ENCODE measurements at places on chromosomes 6 and 20.

GRCh38 chr6:142290851-142291250 lies 11.0 kb upstream of the ADGRG6 start:
- H3K27me3 ChIP-seq: no peaks in the 10 kb centered on the region
- H3K27ac ChIP-seq: no peak overlapping the region
- no peak for DNase-seq
- H3K4me1 ChIP-seq: no peaks in the 10 kb centered on the region
- H3K4me3 ChIP-seq: no peak overlapping the region

- no peak overlapping the region for H3K4me3 ChIP-seq
- DNase-seq: no peak
- no peaks in the 10 kb centered on the region for H3K36me3 ChIP-seq
- no peaks in the 10 kb centered on the region for H3K4me1 ChIP-seq
These were observed 89.7 kb downstream of the TCP11 start for GRCh38 chr6:35051396-35051795.

DNA sequence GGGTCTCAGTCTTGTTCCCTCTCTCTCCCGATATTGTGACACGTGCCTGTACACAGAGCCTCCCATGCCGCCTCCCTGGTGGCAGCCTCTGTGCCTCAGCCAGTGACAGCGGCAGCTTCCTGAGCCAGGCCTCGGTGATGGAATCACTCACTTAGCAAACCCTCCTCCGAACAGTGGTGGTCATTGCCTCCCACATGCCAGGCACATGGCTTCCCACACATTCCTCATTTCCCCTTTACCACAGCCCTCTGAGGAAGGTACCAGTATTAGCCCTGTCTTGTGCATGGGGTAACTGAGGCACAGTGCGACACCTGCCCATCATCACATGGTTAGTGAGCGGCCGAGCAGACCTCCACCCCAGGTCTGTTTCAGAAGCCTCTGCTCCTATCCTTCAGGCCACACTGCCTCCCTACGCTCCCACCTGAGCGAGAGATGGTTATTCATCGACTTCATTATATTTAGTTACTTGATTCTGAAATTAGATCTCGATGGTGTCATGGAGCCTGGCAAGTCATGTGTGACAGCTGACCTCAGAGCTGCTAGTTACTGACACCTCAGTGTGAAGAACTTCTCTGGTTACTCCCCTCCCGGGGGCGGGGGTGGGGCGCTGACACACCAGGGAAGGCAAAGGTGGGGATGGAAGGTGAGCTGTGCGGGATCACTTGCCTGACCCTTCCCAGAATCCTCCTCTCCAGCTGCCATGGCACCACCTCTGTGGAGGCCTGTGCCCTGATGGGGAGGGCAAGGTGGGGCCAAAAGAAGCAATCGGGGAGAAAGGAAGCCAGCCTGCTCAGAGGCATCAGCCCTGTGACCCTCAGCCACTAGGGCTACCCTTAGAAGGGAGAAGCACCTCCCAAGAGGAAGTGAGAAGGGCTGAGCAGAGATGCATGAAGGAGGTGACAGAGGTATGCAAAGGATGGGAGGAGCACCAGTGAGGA lies 17.9 kb downstream of the MDGA1 start:
- DNase-seq: no peak
- H3K36me3 ChIP-seq: no peaks in the 10 kb centered on the region
- no peaks in the 10 kb centered on the region for H3K4me1 ChIP-seq
- H3K27me3 ChIP-seq: no peaks in the 10 kb centered on the region
- no peak overlapping the region for H3K27ac ChIP-seq
- H3K4me3 ChIP-seq: no peak overlapping the region

DNA sequence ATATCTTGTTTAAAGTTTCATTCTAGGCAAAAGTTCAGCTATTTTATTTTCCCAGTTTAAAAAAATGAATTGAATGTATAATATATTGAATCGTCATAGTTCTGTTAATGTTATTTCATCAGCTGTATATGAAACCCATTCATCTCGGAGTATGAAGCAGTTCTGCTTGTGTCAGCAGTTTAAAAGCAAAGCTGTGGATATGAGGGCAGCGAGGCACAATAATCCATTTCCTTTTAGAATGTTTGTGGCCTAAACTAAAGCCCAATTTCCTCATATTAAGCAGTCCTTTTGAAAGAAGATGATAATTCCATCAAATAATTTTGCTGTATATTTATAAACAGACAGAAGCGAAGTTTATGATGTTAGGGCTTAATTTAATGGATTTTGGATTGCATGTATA lies 300.1 kb downstream of the SAMD5 start:
- H3K4me1 ChIP-seq: no peaks in the 10 kb centered on the region
- H3K27me3 ChIP-seq: no peaks in the 10 kb centered on the region
- H3K36me3 ChIP-seq: no peaks in the 10 kb centered on the region
- H3K27ac ChIP-seq: no peak overlapping the region
- H3K4me3 ChIP-seq: no peak overlapping the region

GRCh38 chr6:42068173-42068572 lies 17.8 kb downstream of the TAF8 start:
- no peaks in the 10 kb centered on the region for H3K4me1 ChIP-seq
- H3K27ac ChIP-seq: no peak overlapping the region
- H3K27me3 ChIP-seq: no peaks in the 10 kb centered on the region
- H3K36me3 ChIP-seq: no peaks in the 10 kb centered on the region

DNA sequence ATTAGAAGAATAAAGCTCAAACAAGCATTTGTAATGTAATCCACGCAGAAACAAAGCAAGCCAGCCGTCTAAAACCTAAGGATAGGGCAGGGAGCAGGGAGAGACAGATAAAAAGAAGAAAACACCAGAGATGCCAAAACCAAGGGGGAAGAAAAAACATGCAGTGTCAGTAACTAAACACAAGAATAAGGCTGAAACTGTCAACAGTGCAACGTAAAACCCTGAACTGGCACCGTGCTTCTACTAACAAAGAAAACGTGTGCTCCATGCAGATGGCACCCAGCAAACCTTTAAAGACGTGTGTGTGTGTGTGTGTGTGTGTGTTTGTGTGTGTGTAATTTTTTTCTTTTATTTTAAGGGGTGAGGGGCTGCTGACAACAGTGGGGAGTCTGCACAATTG lies 88.4 kb upstream of the TAB2 start:
- no peak overlapping the region for H3K27ac ChIP-seq
- H3K36me3 ChIP-seq: no peaks in the 10 kb centered on the region
- peaks cover 2% of the 10 kb centered on the region for H3K4me1 ChIP-seq

DNA sequence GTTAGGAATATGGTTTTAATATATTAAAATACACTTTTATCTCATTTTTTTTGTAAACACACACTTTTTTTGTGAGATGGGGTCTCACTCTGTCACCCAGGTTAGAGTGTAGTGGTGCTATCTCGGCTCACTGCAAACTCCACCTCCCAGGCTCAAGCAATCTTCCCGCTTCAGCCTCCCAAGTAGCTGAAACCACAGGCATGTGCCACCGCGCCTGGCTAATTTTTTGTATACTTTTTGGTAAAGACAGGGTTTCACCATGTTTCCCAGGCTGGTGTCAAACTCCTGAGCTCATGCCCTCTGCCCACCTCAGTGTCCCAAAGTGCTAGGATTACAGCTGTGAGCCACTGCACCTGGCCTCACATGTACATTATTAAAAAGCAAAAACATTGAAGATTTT lies 10.8 kb downstream of the IPCEF1 start:
- DNase-seq: no peak
- no peak overlapping the region for H3K4me3 ChIP-seq
- no peak overlapping the region for H3K27ac ChIP-seq
- no peaks in the 10 kb centered on the region for H3K4me1 ChIP-seq

DNA sequence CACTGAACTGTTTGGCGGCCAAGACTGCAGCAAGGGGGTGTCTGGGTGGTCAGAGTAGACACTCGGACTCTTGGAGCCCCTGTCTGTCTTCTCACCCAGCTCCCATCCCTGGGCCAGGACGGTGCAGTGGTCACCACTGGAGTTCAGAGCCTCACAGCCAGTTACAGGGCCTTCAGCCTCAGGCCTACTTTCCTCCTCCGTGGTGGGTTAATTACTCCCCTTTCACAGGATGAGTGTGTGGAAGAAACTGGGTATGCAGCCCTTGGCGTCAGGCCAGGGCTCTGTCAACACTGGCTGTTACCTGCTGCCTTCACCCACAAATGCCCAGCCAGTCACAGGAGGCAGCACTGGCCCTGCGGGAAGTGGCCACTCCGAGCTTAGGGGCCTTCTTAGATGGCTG lies 1.8 kb upstream of the YTHDF1 start:
- no peaks in the 10 kb centered on the region for H3K27me3 ChIP-seq
- H3K4me3 ChIP-seq: no peak overlapping the region
- DNase-seq: no peak
- no peak overlapping the region for H3K27ac ChIP-seq
- peaks cover 2% of the 10 kb centered on the region for H3K4me1 ChIP-seq

- H3K4me3 ChIP-seq: no peak overlapping the region
- H3K27ac ChIP-seq: no peak overlapping the region
- no peaks in the 10 kb centered on the region for H3K27me3 ChIP-seq
- H3K4me1 ChIP-seq: no peaks in the 10 kb centered on the region
- no peaks in the 10 kb centered on the region for H3K36me3 ChIP-seq
These were observed 368.0 kb downstream of the QKI start for GRCh38 chr6:163782436-163783003.

DNA sequence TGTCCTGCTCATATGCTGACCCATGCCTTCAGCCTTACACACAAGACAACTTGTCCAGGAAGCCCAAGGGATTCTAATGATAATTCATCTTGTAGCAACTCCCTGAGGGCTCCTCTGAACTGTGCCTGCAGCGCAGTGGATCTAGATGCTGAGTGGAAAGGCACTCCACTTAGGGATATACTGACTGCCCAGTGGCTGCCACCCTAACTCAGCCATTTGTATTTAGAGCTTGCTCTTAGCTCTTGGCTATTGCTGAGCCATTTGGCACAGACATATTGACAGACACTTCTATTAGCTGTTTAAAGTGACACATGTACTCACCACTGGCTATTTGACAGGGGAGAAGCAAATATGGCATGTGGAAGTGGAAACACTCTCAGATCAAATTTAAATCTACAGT lies 278.3 kb upstream of the SGK1 start:
- DNase-seq: no peak
- H3K36me3 ChIP-seq: no peaks in the 10 kb centered on the region
- no peaks in the 10 kb centered on the region for H3K4me1 ChIP-seq
- H3K4me3 ChIP-seq: no peak overlapping the region

- no peaks in the 10 kb centered on the region for H3K36me3 ChIP-seq
- H3K27me3 ChIP-seq: no peaks in the 10 kb centered on the region
- H3K4me1 ChIP-seq: no peaks in the 10 kb centered on the region
- H3K4me3 ChIP-seq: no peak overlapping the region
- no peak overlapping the region for H3K27ac ChIP-seq
These were observed 154.9 kb downstream of the ESR1 start for GRCh38 chr6:151962246-151962846.

- H3K36me3 ChIP-seq: no peaks in the 10 kb centered on the region
- no peaks in the 10 kb centered on the region for H3K4me1 ChIP-seq
- DNase-seq: no peak
- no peak overlapping the region for H3K4me3 ChIP-seq
- H3K27ac ChIP-seq: no peak overlapping the region
- no peaks in the 10 kb centered on the region for H3K27me3 ChIP-seq
These were observed 99.5 kb downstream of the CDKAL1 start for GRCh38 chr6:20633566-20634340.

- H3K4me3 ChIP-seq: no peak overlapping the region
- H3K36me3 ChIP-seq: no peaks in the 10 kb centered on the region
- H3K27me3 ChIP-seq: no peaks in the 10 kb centered on the region
- no peak for DNase-seq
- H3K27ac ChIP-seq: no peak overlapping the region
These were observed 214.9 kb upstream of the SYNDIG1 start for GRCh38 chr20:24254480-24254879.

DNA sequence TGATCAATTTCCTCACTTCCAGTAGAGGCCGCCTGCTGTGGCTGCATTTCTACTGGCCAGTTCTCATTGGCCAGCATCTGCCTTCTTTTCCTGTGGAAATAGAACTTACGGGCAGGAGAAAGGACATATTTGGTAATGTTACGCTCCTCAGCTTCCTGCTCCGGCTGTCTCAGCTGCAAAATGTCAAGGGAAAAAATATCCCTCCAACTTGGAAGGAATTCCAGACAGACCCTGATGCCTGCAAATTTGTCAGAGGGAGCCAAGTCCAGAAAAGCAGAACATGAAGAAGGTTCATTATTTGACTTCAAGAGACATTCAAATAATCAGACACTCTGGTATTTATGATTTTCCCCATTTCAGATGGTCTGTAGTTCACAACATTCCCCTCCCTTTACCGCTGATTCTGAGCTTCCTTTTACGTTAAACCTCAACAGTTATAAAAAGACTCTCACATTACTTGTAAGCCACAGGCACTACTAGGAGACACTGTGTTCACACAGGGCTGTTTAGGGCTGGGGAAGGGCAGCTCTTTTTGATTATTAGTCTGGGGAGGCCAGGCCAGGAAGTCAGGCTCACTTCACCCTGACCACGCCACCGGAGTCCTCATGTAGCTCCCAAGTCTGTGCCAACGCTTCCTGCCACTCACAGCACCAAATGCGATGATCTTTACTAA lies 179.6 kb upstream of the CCN2 start:
- no peak overlapping the region for H3K4me3 ChIP-seq
- H3K27ac ChIP-seq: peak overlapping the region; percentile 65
- H3K4me1 ChIP-seq: no peaks in the 10 kb centered on the region
- no peaks in the 10 kb centered on the region for H3K27me3 ChIP-seq

GRCh38 chr6:25167961-25168360 lies 111.2 kb upstream of the CARMIL1 start:
- no peaks in the 10 kb centered on the region for H3K27me3 ChIP-seq
- DNase-seq: no peak
- H3K27ac ChIP-seq: no peak overlapping the region
- no peaks in the 10 kb centered on the region for H3K36me3 ChIP-seq
- H3K4me3 ChIP-seq: no peak overlapping the region

DNA sequence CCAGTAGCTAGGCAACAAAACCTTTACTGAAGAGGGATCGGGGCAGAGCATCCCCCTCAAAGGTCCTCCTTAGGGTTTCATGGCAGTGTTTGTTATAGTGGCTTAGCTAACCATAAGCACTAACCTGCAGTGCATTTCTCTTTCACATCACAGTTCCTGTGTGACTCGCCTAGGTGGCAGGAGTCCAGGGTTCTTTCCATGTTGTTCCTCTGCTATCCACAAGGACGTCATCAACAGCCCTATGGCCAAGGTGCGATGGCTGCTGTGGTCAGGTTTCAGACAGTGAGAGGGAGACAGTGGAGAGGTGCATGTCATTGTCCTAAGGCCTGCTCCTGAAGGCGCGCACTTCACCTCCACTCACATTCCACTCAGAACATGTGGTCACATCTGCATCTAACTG lies 38.8 kb upstream of the FOXA2 start:
- no peaks in the 10 kb centered on the region for H3K4me1 ChIP-seq
- no peaks in the 10 kb centered on the region for H3K36me3 ChIP-seq
- no peak overlapping the region for H3K4me3 ChIP-seq
- no peak overlapping the region for H3K27ac ChIP-seq

GRCh38 chr20:49394264-49394663 lies 88.2 kb downstream of the KCNB1 start:
- H3K27ac ChIP-seq: peak overlapping the region; percentile 2
- H3K4me1 ChIP-seq: no peaks in the 10 kb centered on the region
- H3K27me3 ChIP-seq: no peaks in the 10 kb centered on the region
- no peak for DNase-seq

- H3K27ac ChIP-seq: no peak overlapping the region
- no peak overlapping the region for H3K4me3 ChIP-seq
- peaks cover under 1% of the 10 kb centered on the region for H3K36me3 ChIP-seq
These were observed 126.3 kb downstream of the PRND start for GRCh38 chr20:4848041-4848440.
